ENCODE measurements at places on chromosomes 2 and 18. TPM values are rescaled to one million over a fixed set of nuclear protein-coding genes. Genes with fewer than 3 reads are reported as not detected.
A peak's percentile ranks its signal among the peaks of the same experiment; 100 is the strongest.

The CRYBA2 gene
- not detected for polyA plus RNA-seq

The REL gene
- 0.43 TPM for polyA plus RNA-seq

GRCh38 chr2:186348200-186348599 is 137.9 kb upstream of the ZC3H15 start:
- DNase-seq = no peak

The ST6GAL2 gene
- polyA plus RNA-seq = 0.22 TPM

DNA sequence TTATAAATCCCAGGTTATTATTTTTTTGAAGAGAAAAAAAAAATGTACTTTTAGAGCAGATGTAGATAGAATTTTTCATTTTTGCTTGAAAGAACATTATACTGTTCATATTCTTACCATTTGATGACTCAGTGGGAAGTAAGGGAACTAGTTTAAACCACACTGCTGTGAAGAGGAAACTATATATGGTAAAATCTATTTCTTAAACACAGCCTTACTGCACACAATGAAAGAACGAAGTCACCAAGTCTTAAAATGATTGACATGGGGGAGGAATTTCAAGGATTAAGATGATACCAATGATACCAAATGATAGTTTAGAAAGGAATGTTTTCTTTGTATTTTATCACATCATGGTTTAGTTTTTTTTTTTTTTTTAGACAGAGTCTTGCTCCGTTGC is 5.0 kb downstream of the ACTR2 start:
- no peak for DNase-seq

The RIT2 gene
- not detected for polyA plus RNA-seq

GRCh38 chr18:55489034-55489986 is 98.7 kb downstream of the TCF4 start:
- DNase-seq = peak; percentile 20

- DNase-seq = no peak
Observed at GRCh38 chr2:37906131-37906530, 19.0 kb upstream of the RMDN2 start.

DNA sequence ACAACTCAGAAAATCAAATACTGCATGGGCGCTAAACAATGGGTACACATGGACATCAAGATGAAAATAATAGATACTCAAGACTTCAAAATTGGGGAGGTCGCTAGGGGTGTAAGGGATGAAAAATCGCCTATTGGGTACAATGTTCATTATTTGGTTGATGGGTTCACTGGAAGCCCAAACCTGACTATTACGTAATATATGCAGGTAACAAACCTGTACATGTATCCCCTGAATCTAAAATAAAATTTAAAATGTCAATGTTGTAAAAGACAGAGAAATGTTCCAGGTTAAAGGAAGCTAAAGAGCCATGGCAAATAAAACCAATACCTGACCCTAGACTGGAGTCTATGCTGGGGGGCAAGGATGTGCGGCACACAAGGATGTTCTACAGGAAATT is 80.4 kb upstream of the CCBE1 start:
- no peak for DNase-seq

GRCh38 chr18:35438480-35439234 is 59.1 kb downstream of the INO80C start:
- DNase-seq = no peak

The TTR gene
- polyA plus RNA-seq = 4.4 TPM

The NPPC gene
- polyA plus RNA-seq = not detected

DNA sequence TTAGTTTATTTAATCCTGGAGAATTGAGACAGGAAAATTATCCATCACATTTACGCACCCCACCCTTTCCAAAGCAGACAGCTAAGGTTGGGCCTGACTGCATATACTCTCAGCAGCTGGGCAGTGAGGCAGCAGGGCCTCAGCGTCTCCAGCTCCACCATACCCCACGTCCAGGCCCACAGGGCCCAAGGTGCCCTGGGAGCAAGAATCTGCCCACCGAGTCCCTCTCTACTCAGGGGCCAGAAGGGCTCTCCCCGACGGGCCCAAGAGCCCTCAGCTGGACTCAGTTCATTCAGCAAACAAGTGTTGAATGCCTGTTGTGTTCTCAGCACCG is 126.3 kb downstream of the SEPTIN10 start:
- DNase-seq = no peak

DNA sequence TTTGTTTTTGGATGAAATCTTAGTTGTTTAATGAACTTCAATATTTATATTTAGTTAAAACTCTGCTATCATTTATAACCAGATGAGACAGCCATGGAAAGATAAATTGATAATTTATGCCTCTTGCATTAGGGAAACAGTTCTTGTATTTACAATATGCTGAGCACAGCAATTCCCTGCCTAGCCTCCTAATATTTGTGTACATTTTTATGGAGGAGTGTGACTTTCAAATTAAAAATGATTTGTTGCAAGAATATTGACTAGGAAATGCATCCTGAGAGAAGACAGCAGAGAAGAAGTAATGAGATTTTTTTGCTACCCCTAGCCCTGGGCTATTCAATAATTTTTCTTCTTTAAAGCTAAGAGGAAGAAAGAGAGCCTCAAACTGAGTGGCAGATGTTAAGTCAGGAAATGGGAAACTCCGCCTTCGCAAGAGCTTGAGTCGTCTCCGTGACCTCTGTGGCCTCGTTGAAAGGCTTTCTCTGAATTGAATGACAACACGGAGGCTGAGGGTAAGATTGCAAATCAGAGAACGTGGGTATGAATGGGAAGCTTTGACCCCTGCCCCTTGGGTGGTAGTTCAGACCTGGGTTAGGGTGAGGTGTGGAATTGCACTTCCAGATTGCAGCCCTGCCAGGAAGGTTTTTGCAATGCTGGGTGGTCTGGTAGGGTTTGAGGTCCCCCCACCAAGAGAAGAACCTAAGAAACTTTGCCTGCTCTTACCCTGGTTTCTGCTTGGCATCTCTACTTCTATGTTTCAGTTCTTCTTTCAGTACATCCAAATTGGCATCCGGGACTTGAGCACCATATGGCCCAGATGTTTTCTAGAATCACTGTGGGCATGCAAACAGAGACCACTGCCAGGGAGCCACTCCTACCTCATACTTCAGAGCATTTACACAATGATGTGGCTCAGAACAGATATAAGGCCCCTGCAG is 210.3 kb upstream of the RBMS1 start:
- DNase-seq = no peak
